GM12892 (cell line): ENCODE measurements at places on chromosomes 1 and 21.

GRCh38 chr1:60573121-60573520 lies 499.6 kb upstream of the C1orf87 start:
- DNase-seq, result no peak

DNA sequence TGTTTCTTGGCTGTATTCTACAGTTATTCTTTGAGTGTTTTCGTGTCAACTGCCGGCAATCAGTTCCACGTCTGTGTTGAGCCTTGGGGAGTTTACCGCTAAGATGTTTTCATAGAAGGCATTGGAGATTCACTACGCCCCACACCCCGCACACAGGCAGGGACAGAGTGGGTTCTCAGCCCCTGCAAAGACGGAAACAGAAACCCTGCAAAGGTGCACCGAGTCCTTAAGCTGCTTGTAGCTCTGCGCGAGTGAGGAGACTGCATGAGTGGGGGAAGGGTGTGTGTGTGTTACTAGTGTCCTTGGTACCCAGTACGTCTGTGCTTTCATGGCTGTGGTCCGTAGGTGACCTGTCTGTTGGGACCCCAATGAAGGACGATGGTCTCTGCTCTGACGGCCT lies 1.9 kb downstream of the LHX4 start:
- DNase-seq, result no peak

DNA sequence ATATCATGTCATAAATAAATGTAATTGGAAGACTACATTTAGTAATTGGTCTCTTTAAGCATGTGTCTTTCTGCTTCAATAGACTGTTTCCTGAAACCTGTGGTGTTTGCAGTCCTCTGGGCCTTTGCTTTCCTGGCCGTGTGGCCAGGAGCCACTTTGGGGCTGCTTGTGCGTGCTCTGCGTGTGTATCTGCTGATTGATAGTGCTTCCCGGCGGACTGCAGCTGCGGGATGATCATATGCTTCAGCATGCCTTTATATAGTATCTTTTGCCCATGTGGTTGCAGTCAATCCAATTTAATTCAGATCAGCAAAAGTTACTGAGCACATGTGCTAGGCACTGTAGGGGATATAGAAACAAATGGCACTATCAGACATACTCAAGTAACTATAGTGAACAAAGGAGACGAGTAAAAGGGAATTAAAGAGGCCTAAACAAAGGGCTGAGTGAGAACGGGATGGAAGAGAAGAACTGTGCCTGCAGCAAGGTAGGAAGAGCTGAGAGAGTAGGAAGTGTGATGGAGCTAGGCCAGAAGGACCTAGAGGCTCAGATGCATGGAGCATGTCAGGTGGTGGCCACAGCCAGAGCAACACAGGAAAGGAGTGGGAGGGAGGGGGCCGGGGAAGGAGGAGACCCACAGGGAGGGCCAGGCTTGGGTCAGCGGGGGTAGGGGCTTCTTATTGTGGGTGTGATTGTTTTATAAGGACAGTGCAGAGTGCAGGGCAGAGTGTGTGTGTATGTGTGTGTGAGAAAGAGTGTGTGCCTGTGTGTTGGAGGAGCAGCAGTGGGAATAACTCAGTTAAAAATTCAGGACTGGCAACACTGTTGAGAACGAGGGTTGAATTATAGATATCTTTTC lies 27.2 kb upstream of the TTF2 start:
- no peak for DNase-seq

DNA sequence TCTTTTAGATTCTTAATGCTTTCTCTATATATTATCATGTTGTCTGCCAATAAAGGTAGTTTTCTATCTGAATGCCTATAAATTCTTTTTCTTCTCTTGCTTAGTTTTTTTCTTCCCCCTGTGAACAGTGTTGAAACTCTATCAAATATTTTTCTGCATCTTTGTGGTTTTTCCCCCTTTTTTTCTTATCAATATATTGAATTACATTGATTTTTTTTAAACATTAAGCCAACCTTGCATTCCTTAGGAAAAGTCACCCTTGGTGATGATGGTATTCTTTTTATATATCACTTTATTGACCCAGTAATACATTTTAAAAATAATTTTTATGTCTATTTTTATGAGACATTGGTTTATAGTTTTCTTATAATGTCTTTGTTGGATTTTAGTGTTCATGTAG lies 131.7 kb downstream of the RABGAP1L start:
- no peak for DNase-seq

GRCh38 chr21:36349315-36349714 lies 29.3 kb downstream of the MORC3 start:
- no peak for DNase-seq

GRCh38 chr1:22536506-22536905 lies 26.8 kb upstream of the EPHA8 start:
- DNase-seq, result no peak

GRCh38 chr21:16908077-16908476 lies 604.8 kb upstream of the CXADR start:
- no peak for DNase-seq

DNA sequence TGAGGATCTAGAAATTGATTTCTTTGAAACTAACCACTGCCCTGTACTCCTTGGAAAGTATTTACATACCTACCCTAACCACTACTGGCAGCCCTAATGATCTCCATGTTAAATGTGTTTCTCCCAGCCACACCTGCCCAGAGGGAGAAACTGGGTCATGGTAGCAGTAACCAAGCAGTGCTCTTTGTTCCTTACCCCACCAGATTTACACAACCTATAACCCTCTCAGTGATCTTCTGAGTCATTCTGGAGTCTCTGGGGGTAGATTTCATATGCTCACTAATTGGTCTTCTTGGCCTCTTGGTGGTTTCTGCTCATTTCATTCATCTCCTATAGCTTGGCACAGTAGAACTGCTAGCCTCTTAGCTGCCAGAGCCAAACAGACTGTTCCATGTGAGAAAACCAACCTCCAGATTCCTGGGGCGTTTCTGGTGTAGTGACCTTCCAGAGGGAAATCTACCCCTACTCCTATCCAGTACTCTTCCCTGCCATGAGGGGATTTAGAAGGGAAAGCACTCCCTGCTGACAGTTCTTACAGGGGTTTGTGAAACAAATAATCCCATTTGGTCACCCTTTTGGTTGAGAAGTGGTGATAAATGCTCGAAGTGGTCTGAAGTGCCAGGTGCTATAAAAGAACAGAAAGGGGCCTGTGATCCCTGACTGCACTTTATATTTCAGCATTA lies 36.2 kb upstream of the LRIG2 start:
- DNase-seq, result no peak

GRCh38 chr1:109622895-109623294 lies 3.3 kb downstream of the AMPD2 start:
- DNase-seq, result no peak

GRCh38 chr1:32066489-32066873 lies 6.3 kb upstream of the TMEM39B start:
- no peak for DNase-seq

DNA sequence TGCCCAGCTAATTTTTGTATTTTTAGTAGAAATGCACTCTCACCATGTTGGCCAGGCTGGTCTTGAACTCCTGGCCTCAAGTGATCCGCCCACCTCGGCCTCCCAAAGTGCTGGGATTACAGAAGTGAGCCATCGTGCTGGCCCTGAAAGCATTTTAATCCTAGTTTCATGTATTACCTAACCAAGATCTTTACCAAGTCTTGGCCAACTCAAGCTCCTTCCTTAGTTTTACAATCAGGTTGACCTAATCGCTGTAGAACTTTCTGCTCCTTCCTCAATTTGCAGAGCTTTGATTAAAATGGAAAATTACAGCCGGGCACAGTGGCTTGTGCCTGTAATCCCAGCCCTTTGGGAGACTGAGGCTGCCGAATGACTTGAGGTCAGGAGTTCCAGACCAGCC lies 3.2 kb upstream of the TMEM63A start:
- DNase-seq, result no peak

DNA sequence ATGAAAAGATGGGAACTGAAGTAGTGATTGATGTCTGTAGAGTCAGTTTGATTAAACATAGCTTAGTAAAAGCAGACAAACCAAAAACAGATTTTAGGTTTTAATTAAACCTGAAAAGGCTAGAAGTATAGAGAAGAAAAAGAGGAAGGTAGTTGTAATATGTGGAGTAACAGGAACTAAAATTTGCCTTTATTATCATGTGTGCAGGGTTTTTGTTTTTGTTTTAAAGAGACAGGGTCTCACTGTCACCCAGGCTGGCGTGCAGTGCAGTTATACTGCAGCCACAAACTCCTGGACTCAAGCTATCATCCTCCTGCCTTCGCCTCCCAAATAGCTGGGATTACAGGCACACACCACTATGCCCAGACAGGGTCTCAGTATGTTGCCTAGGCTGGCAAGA lies 6.0 kb downstream of the TOR1AIP1 start:
- DNase-seq, result no peak

DNA sequence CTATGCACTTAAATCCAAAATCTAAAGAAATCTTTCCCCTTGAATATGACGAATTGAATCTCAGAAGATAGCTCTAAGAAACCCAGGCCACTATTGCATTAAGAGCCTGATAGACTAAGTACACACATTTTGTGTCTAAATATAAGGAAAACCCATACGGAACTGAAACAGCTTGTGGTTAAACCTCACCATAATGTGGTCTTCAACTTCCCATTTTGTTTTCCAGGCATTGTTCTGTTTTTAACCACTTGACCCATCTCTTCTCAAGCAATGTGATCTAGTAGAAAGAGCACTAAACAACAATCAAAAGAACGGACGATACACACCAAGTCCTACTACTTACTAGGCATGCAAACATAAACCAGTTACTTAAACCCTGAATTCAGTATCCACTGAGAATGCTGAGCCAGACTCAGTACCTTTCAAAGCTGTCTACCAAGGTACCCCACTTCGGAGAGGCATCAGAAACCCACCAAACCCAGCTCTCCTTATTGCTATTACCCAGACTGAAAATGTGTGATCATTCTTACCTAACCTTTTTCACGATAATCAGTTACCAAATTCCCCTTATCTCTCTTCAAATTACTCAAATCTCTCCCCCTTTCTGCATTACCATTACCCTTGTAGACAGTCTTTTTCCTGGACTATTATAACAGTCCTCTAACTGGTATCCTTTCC lies 12.8 kb downstream of the OTUD7B start:
- no peak for DNase-seq

DNA sequence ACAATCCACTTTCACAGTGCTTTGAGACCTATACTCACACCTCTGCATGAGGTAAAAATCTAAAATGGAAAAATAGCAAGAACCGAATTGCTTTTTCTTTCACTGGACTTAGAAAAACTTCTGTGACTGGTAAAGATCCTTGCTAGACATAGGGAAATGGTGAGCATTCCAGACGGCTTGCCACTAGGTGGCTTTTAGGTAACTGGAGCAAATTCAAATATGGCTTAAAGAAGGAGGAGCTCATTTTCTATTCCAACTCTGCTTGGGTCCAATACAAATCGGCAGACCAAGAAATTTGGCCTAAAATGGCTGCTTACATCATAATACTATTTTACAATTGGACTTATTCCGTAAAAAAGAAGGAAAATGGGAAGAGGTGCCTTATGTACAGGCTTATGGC lies 977.9 kb downstream of the ADGRL2 start:
- DNase-seq, result no peak

DNA sequence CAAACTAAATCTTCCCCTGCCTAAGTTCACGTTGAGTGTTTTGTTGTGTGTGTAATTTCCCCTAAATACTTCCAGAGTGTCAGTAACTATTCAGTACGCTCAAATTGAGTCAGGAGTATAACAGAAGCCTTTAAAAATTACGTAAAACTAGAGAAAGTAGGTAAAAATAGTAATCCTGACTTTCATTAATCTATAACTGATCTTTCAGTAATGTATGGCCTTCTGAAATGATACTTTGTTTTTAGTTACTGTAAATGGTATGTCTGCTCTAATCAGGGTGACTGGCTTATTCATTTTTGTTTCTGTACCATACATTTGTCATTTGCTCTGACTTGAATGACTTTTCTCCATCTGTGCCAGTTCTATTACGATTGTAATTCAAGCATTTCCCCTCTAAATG lies 29.4 kb downstream of the MIER1 start:
- no peak for DNase-seq

- no peak for DNase-seq
These were observed 5.7 kb downstream of the HSPG2 start for GRCh38 chr1:21931171-21932093.

GRCh38 chr1:230542681-230543080 lies 99.6 kb upstream of the COG2 start:
- no peak for DNase-seq

DNA sequence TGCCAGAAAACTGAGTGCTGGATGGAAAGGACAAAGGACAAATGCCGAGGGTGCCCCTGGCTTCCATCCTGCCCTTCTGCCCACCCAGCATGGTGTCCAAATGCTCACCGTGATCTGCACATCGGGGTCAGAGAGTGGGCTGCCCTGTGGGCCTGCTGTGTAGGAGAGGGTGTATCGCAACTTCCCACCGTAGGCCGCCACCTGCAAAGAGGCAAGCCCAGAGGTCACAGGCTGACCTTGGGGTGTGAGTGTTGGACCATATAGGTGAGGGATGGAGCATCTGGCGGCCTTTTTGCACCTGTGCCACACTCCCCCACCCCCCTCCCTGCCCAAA lies 53.5 kb downstream of the LDLRAD2 start:
- DNase-seq, result no peak

GRCh38 chr1:176670853-176671252 lies 207.9 kb downstream of the PAPPA2 start:
- no peak for DNase-seq

GRCh38 chr1:17065666-17066065 lies 11.8 kb upstream of the SDHB start:
- DNase-seq, result no peak

- no peak for DNase-seq
These were observed 35.2 kb upstream of the RCSD1 start for GRCh38 chr1:167594822-167595221.

- no peak for DNase-seq
These were observed 291.0 kb downstream of the ADGRL2 start for GRCh38 chr1:82091729-82092128.
